ENCODE measurements at places on chromosomes 12 and 14.

DNA sequence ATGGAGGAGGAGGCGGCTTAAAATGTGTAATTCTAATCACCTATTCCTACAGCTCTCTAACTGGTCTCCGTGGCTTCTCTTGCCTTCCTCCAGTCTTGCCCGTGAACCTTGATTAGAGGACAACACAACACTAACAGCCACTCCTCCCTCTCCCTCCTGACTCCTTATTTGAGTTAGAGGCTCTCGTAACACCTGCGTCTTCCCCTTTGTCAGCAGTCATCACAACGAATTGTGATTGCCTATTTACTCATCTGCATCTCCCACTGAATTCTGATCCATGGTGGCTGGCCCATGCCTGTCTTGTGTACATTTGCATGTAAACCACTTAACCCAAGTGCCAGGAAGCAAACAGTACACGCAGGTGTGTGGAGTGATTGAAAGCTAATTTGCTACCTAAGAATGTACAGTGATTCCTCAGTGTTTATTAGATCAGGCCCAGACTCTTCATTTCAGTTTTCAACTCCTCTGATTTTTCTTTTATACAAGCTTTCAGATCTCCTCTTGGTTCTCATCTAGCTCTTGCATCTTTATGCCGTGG is 154.5 kb downstream of the MON2 start:
- DNase-seq: no peak

- no peak for DNase-seq
Measured at GRCh38 chr12:117527479-117527855, 166.0 kb upstream of the NOS1 start.

DNA sequence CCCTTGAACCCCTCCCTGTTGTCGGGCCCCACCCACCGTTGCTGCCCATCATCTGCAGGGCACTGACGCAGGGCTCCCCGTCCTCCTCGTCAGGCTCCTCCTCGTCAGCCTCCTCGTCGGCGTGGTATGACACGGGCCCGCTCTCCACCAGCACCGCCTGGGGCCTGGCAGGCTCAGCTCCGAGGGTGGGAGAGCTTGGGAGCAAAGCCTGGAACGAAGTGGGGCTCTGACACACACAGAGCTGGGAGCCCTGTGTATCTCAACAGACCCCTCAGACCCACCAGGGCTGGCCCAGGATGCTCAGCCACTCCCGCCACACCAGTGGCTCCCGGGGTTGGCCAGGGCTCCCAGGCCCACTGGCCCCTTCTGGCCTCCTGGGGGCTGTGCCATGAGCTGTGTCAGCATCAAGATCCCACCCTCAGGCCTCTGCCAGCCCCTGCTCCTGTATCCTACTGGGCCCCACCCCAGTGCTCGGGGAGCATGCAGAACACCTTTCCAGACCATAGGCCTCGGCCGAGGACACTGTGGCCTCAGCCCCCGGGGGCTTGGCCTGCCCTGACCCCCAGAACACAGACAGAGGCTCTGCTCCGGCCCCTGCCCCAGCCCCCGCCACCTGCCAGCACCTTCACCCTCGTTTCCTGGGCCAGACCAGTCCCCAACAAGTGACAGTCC is 30.1 kb upstream of the NUDT14 start:
- no peak for DNase-seq

DNA sequence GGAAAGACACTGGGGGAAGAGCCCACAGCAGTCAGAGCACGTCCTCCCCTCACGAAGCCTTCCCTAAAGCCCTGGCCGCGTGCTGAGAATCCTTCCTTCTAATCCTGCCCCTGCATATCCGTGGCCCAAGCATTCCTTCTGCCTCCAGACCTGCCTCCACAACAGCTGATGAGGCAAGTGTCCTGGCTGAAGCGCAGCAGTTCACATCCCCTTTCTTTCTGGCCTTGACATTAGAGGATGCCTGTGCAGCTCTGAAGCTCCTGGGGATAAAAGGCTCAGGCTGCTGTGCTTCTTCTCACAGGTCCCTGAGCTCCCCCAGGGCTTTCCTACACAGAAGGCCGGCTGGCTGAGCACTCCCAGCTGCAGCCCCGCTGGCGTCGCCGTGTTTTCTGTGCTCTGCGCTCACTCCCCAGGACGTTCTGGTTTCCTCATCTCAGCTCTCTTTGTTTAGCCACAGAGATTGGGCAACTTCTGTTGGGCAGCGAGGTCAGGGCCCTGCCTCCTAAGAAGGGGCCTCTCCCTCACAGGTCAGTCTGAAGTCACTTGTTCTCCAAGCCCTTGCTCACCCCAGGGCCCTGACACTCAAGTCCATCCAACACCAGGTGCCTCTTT is 45.8 kb downstream of the NINJ2 start:
- no peak for DNase-seq

DNA sequence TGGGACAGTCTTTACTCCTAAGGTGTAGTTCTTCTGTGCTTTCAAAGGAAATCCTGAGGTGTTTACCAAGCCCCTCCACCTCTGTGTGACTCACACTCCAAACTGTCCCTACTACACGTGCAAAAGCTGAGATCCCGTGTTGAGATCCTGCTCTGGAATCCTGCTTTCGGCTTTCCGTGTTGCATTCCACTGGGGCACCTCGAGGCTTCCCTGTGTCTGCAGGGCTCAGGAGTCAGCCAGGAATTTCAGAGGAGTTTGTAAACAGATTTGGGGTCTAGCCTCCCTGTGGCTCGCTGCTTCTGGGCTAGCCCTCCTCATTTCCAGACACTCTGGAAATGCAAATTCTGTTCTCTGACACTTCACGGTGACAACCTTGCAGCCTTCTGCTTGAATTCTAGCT is 48.4 kb downstream of the CACNA2D4 start:
- no peak for DNase-seq

DNA sequence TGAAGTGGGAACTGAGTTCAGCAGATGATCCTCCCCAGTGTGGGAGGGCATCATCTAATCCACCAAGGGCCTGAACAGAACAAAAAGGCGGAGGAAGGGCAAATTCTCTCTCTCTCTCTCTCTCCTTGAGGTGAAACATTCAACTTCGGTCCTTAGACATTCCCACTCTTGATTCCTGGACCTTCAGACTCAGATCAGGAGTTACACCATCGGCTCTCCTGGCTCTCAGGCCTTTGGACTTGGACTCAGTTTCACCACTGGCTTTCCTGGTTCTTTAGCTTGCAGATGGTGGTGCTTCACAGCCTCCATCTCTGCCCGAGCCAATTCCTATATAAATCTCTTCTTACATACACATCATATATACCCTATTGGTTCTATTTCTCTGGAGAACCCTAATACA is 73.2 kb downstream of the SPPL3 start:
- DNase-seq: no peak

- no peak for DNase-seq
Measured at GRCh38 chr14:31886156-31886835, 190.8 kb upstream of the ARHGAP5 start.

DNA sequence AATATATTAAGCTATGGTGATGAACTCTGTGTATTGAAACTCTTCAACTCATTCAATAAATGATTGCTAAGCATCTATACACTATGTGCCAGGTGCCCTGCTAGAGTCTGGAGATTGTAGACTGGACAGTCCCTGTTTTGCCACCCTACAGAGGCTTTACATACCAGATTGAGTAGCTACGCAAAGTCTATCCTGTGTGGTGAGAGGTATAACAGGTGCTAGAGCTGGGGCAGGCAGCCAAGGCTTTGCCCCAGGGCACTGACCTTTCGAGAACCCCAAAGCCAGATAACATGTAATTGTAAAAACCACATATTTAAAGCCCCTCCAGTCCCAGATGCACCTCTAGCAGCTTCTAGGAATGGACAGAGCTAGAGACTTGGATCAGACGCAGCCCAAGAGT is 52.8 kb downstream of the PPM1H start:
- DNase-seq: no peak

DNA sequence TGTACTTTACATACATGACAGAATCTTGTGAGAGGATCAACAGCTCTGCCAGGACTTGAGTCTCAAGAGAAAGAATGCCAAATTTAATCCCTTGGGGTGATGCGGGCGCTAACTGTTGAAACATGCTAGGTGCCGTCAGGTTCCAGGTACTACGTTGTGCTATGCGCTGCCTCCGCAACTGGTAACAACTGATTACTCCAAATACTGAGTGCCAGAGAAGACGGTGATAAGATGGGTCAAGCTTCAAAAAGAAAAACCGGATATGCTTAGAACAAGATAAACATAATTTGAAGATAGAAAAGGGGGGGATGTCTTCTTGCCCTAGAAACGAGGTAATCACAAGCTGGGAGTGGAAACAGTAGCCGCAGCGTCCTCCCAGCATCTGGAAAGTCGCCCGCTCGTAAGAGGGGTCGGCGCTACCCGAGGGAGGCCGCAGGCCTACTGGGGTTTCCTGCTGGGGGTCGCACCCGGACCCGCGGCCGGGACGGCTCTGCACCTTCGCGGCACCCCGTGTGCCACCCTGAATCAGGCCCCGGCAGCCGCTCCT is 678 bp downstream of the ZBTB25 start:
- peak; percentile 46 for DNase-seq

DNA sequence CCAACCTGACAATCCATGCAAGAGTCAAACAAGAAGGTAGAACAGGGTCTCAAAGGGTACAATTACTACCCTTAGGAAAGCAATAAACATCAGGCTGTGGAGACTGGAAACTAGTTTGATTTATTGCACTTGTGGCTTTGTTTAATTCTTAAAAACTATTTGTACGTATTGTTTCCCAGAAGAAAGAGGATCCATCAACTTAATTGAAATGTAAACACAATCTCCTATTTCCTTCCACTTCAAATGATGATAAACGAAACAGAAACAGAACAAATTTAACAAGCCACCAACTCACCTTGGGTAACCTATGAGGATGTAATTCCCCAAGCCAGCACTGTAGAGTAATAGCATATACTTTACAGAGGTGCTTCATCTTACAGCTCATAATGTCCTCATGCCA is 8.0 kb downstream of the STXBP6 start:
- no peak for DNase-seq

- DNase-seq: no peak
Measured at GRCh38 chr14:76976240-76977005, 52.1 kb downstream of the IRF2BPL start.

GRCh38 chr12:25020621-25021243 is 71.8 kb upstream of the BCAT1 start:
- DNase-seq: no peak
